Cardiac atrium fibroblast (primary cell): ENCODE measurements at places on chromosomes 6 and 20. TPM values are rescaled to one million over a fixed set of nuclear protein-coding genes. Genes with fewer than 3 reads are reported as not detected.

Gene WFDC12
- not detected in 2 replicates for total RNA-seq

Gene SNPH
- 4.5 and 5.5 TPM in 2 replicates for total RNA-seq

Gene CHRNA4
- not detected in 2 replicates for total RNA-seq

Gene SLC25A27
- total RNA-seq, result 0.90 and 2.3 TPM in 2 replicates
